ENCODE measurements at places on chromosomes 2 and 18.

GRCh38 chr2:150012986-150013385 lies 425.4 kb upstream of the MMADHC start:
- no peak for DNase-seq

GRCh38 chr2:133324150-133324561 lies 244.1 kb downstream of the NCKAP5 start:
- DNase-seq: no peak

- DNase-seq: no peak
Measured at GRCh38 chr2:159879051-159879604, 81.1 kb upstream of the CD302 start.

- no peak for DNase-seq
Measured at GRCh38 chr2:210445116-210445707, 31.3 kb downstream of the LANCL1 start.

- DNase-seq: no peak
Measured at GRCh38 chr2:77962943-77963342, 440.8 kb upstream of the LRRTM4 start.

- no peak for DNase-seq
Measured at GRCh38 chr2:156380117-156380645, 47.7 kb upstream of the NR4A2 start.

DNA sequence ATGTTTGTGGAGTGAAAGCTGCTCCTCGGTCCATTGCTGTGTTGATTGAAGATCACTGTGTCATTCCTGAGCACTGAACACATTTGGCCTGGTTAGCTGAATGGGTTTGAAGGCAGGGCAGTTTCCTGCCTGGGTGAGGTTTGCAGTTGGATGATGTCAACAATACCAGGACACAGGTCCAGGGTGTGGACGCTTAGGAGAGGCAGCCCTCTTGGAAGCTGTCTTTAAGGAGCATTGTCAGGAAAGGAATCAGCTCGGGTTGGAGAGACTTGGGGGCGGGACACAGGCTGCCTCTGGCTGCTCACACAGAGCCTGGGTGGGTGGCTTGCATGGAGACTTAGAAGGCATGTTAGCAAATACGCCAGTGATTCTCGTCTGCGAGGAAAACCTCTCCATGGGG lies 237.7 kb downstream of the SEPTIN10 start:
- no peak for DNase-seq

GRCh38 chr18:52979892-52980291 lies 639.9 kb downstream of the DCC start:
- no peak for DNase-seq

GRCh38 chr2:45851576-45852304 lies 200.3 kb downstream of the PRKCE start:
- DNase-seq: no peak

DNA sequence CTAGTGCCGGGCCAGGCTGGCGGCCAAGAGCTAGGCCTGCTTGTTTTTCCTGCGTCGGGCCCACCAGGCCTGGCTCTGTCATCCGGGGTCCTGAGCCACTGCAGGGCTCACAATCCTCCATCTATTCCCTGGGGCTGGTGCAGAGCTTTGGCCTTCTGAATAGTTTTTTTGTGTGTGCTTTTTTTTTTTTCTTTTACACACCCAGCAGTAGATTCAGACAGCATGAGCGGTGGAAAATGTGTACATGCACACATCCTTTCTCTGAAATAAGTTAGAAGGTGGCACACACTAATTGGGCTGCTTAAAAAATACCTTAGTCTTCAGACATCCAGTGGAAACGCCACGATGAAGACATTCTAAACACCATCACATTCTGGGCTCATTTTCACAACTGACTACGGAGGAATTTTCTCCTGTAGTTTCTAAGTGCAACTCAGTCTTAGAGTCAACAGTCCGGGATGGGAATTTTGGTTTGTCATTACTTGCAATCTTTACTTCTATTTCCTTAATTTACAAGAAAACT lies 6.1 kb downstream of the ZFP36L2 start:
- no peak for DNase-seq

- no peak for DNase-seq
Measured at GRCh38 chr2:186036862-186037449, 298.4 kb downstream of the FSIP2 start.

DNA sequence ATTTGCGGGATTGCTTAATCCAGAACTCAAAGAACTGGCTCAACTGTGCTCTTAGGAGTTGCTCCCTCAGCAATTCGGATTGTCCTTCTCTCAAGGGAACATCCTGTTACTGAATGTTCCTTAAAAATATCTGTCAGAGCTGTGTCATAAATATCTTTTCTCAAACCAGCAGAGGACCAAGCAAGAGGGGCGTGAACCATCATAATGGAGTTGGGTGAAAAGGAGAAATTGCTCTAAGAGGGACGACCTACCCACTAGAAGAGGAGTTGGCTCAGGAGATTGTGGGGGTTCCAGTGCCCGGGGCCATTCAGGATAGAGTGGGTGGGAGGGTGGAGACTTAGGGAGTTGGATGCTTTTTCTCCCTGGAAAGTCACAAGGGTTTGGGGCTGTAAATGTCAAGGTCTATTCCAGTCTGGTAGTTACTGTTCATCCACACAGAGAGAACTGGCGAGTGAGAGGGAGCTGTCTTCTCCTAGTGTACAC lies 59.5 kb downstream of the MERTK start:
- DNase-seq: no peak

DNA sequence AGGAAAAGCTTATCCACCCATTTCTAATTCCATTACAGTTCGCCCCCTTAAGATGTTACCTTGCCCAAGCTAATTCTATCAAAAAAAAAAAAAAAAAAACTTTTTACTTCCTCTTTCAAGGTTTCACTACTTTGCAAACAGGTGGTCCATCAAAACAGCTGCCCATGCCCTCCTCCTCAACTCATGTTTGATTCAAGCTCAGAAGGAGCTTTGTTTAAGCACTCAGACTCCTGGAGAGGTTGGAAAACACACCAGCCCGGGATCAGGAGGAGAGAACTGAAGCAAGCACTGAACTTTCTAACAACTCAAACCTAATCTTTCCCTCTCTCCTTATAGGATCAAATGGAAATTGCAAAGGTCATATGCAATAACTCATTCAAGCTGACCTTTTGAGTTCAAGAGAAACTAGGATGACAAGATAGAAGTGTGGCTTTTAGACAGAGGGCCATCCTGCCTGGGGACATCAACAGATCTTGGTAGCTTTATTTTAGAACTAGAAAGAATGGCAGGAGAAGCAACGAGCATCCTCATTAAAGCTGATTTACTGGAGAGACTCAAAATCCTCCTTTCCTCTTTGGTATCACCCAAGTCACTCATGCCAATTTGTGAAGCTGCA lies 28.3 kb upstream of the FZD7 start:
- DNase-seq: no peak

- no peak for DNase-seq
Measured at GRCh38 chr2:240435948-240436682, 652 bp downstream of the GPC1 start.

DNA sequence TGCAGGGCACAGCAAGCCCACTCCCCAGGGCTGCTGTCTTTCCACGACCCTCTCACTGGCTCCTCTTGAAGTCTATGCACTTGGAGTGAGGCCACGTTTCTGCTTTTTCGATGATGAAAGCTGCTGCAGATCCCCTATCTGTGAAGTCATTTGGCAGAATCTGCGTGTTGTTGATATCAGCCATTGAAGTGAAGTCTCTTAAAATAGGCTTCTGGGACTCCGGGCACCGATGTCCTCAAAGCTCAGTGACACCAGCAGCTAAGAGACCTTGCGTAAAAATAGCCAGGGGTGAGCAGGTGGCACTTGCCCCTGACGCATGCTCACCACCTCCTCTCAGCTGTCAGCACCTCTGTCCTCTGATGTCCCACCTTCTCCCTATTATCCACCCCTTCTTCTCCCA lies 89.4 kb upstream of the FHL2 start:
- no peak for DNase-seq

GRCh38 chr2:219131744-219132143 lies 28.9 kb downstream of the NHEJ1 start:
- DNase-seq: no peak

- no peak for DNase-seq
Measured at GRCh38 chr2:35819033-35819432, 536.5 kb upstream of the CRIM1 start.

- no peak for DNase-seq
Measured at GRCh38 chr2:42256505-42256904, 87.4 kb downstream of the EML4 start.

GRCh38 chr2:43340945-43341356 lies 114.5 kb upstream of the ZFP36L2 start:
- no peak for DNase-seq

- DNase-seq: no peak
Measured at GRCh38 chr18:71238974-71239624, 950.3 kb downstream of the SOCS6 start.

GRCh38 chr2:182023235-182023634 lies 37.6 kb downstream of the PPP1R1C start:
- no peak for DNase-seq

DNA sequence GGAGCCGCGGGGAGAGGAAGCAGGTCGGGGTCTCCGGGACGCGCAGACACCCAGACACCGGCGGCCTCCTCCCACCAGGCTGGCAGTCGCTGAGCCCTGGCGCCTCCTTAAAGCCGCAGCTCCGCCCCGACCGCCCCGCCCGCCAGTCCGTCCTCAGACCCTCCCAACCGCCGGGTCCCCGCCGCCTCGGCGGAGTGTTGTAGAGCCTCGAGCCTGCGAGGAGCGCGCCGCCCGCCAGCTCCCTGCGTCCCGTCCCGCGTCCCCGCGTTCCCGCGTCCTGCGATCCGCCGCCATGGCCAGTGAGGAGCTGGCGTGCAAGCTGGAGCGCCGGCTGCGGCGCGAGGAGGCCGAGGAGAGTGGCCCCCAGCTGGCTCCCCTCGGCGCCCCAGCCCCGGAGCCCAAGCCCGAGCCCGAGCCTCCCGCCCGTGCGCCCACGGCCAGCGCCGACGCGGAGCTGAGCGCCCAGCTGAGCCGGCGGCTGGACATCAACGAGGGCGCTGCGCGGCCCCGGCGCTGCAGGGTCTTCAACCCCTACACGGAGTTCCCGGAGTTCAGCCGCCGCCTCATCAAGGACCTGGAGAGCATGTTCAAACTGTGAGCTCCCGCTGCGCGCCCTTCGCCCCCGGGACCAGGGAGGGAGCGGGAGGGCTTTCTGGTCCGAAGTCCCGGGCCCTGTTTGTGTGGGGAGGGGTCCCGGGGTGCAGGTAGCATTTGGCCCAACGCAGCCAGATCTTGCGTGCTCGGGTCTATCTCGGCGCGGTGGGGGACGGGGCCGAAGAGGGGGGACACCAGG lies at the start of gene EFHD1:
Gene EFHD1 (plus strand): TSS at position 192 of the 793 bp plus-strand sequence. CDS start 101 bp downstream, at position 293.
- DNase-seq: peak; percentile 60

GRCh38 chr2:120251078-120251477 lies 1.6 kb upstream of the RALB start:
- no peak for DNase-seq

- DNase-seq: no peak
Measured at GRCh38 chr2:224843141-224843540, 127.0 kb upstream of the CCDC195 start.

GRCh38 chr18:7482342-7482741 lies 84.8 kb upstream of the PTPRM start:
- DNase-seq: no peak

DNA sequence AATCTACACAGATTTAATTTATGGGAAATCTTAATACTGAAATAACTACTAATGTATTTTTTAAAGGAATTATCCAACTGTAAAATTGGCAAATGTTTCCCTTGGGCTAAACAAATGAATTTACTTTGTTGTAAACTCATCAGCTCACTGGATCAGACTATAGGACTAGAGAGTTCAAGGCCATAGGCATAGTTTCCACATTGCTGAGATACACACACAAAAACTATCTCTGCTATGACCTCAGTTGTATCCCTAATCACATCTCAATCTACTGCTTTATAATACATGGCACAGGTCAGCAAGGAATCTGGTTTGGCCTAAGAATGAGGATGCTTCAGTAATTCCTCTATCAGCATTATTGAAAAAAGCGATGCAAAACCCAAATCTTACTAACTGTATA lies 101.1 kb upstream of the SLC39A10 start:
- no peak for DNase-seq

- no peak for DNase-seq
Measured at GRCh38 chr2:165675551-165675968, 118.5 kb downstream of the GALNT3 start.

DNA sequence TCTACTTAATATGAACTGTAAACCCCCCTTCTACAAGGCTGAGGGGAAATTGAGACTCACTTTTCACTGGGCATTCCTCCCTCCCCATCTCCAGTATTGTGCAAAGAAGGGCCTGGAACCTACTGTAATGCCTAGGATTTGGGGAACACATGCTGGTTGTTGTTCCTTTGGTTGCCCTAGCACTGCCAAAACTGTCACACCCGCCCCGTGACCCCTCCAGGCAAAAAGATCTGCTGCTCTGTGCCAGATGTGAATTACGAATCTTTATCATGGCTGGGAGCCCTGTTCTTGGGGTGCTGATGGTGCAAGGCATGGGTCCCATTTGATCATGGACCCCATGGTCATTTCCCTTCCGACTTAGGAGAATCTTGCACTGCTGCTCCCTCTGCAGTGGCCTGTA lies 95.4 kb downstream of the CABLES1 start:
- DNase-seq: no peak

DNA sequence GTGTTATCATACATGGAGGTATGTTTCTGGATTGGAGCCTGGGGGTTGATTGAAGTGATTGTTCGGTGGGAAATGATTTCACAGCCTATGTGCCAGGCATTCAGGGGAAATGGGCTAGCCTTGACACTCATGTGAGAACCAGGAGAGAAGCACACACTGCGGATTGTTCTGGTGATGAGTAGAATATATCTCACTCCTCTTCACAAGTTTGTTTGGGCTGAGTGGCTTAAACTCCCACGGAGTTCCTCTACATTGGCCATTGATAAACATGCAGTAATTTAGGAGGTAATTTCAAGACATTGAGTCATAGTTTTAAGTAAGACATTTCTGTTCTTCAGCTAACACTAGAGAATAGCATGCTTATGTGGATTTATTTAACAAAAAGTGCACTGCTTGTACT lies 498.9 kb upstream of the NETO1 start:
- no peak for DNase-seq

- DNase-seq: no peak
Measured at GRCh38 chr18:54197747-54198411, 26.6 kb downstream of the MBD2 start.

GRCh38 chr2:172927641-172928357 lies 147.8 kb upstream of the MAP3K20 start:
- no peak for DNase-seq

- DNase-seq: no peak
Measured at GRCh38 chr18:57431002-57431382, 4.2 kb upstream of the ONECUT2 start.

GRCh38 chr18:68429111-68429510 lies 285.8 kb downstream of the TMX3 start:
- no peak for DNase-seq

GRCh38 chr18:2716394-2717326 lies 61.1 kb downstream of the SMCHD1 start:
- DNase-seq: no peak

GRCh38 chr2:200738590-200738989 lies 73.1 kb upstream of the BZW1 start:
- DNase-seq: no peak

DNA sequence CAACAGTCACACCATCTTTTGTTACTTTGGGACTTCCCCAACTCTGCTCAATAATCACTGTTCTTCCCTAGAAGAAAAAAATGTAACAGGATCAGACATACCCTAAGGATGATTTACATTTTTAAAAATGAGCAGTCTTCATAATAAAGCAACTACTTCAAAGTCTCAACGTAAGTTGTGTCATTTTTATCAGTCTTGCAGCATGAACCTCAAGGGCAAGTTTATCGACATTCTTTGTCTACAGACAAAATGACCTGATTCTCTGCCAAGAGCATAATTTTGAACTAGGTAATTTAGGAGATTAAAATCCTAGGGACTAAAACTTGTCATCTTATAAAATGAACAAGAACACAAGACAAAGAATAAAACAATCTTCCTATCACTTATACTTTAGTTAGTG lies 2.3 kb downstream of the HSPD1 start:
- DNase-seq: no peak

- DNase-seq: no peak
Measured at GRCh38 chr2:161166538-161167409, 6.5 kb downstream of the TANK start.

Measured in NCI-H1105 (cell line).